HT-29 (cell line): ENCODE measurements at places on chromosomes 5 and 9.
A peak's percentile ranks its signal among the peaks of the same experiment; 100 is the strongest.

GRCh38 chr5:78236046-78236445 is 58.5 kb downstream of the AP3B1 start:
- DNase-seq, result no peak

DNA sequence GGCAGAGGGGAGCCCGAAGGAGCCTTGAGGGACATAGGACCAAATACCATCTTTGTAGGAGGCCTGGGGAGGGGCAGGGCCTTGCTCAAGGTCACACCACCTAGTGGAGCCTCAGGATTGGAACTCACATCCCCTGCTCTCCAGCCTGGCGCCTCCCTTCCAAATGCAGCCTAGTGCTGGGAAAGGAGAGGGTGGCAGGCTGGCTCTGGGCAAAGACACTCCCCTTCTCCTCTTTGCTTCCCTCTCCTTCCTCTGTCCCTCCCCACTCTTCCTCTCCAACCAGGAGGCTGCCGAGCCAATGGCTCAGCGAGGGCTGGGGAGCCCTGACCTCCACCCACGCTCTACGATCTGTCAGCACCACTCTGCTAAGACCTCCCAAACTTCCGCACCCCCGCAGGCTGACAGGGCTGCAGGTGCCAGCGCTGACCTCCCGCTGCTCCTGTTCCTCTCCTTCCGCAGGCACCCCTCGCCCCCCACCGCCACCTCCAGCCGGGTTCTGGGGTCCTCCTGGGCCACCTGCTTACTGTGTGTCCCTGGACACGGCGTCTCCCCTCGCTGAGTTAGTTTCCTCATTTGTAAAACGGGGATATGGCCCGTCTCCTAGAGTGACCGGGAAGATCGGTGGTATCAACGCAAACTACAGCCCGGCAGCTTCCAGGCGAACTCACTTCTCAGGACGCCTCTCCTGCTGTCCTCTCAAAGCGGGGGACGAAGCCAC is 52.9 kb downstream of the C9orf50 start:
- peak; percentile 69 for DNase-seq

GRCh38 chr9:130989891-130990290 is 19.1 kb upstream of the LAMC3 start:
- DNase-seq, result no peak

- no peak for DNase-seq
Measured at GRCh38 chr9:87206064-87206661, 258.9 kb upstream of the GAS1 start.

DNA sequence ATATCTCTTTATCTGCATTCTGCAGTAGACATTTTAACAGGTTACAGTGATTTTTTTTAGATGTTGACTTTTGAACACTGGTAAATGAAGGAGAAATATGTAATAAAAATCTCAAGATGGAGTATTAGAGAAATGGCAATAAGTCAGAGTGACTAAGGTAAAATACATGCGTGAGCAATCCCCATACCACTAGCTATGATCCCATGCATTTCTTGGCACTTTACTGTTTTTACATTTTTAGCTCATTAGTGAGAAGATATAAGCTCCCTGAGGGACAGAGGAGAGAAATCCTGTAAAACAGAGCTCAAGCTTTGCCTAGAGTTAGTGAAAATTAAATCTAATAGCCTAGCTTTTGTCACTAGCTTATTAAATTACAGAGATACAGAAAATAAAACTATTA is 181.9 kb upstream of the TRPM3 start:
- DNase-seq, result no peak

DNA sequence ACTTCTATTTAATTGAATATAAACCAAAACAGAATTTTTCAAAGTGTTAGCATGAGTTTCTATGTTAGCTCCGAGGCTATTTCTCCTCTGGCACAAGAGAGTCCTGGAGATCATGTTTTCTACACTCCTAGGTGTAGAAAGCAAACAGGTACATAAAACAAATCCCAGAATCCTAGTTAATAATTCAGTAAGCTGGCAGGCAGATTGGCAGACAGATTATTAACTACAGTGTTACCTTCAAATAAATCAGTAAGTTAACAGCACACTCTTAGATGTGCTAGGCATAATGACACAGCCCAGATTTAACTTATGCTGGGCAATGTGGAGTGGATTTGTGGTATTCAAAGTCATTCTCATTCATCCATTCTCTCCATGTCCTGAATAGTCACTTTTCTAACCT is 282.8 kb upstream of the RPS23 start:
- DNase-seq, result peak; percentile 7

DNA sequence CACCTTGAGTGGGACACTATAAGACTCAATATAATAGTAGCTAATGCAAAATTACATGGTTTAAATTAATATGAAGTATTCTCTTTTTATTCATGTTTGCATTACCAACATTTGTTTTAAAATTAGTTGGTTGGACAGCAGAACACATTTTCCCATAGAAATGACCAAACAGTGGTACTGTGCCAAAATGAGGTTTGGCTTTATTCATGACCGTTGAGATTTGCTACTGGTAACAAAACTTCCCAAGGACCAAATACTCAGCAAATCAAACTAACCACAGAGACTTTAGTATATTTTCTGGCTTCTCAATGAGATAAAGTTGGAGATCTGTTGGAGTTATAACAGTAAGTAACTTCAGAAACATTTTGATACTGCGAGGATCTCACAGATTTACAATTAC is 637.8 kb upstream of the MEF2C start:
- no peak for DNase-seq

GRCh38 chr9:69078581-69078980 is 43.0 kb downstream of the FXN start:
- DNase-seq, result no peak

- DNase-seq, result peak; percentile 19
Measured at GRCh38 chr5:66796305-66797292, 200.4 kb downstream of the MAST4 start.

GRCh38 chr9:133199648-133200321 is 9.3 kb downstream of the OBP2B start:
- DNase-seq, result no peak

DNA sequence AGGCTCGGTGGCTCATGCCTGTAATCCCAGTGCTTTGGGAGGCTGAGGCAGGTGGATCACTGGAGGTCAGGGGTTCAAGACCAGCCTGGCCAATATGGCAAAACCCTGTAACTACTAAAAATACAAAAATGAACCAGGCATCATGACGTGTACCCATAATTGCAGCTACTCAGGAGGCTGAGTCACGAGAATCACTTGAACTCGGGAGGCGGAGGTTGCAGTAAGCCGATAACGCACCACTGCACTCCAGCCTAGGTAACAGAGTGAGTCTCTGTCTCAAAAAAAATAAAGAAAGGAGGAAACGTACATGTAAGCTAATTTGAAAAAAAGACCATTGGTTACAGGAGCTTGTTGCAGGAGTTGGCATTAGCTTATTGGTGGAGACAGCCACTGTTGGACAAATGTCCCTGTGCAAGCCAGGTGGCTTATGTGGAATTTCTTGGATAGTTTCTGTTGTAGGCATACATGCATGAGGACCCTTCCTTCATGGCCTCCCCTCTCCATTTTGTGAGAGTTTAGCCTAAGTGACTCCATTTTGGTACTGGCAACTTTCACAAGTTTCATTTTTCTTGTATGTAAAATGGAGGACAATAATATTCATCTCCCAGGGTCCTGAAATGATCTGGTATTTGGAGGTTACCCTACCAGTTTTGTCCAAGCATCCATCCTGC is 16.8 kb upstream of the RAB14 start:
- no peak for DNase-seq

- no peak for DNase-seq
Measured at GRCh38 chr9:83283528-83283927, 220.6 kb upstream of the RASEF start.

DNA sequence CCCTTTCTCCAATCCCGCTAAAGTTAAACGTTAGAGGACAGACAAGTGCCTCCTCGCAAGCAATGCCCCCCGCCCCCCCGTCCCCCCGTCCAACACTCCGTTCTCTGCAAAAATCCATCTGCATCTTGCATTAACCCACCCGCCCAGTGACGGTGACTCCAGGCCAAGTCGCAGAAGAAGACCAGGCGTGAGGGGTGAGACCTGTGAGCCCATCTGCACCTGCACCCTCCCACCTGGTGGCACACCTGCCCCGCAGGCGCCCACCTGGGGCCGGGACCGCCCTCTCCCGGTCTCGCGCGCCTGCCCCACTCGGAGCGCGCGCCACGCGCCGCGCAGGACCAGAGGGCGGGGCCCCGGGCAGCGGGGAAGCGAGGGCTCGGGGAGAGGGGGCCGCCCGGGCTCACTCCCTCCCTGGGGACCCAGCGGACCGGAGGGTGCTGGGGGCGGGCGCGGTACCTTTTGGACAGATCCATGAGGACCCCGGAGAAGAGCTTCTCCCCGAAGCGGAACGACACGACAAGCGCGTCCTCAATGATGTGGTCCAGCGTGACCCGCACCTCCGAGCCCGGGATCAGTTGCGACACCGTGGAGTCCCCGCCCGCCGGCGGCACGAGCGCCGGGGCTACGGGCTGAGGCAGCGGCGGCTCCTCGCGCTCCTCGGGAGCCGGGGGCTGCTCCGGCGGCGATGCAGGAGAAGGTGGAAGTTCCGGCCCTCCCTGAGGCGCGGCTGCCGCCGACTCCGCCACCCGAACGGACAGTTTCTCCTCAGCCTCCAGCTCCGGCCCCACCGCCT is 705 bp downstream of the PWWP2A start:
- peak; percentile 38 for DNase-seq

GRCh38 chr5:6592601-6593000 is 40.2 kb downstream of the NSUN2 start:
- no peak for DNase-seq

DNA sequence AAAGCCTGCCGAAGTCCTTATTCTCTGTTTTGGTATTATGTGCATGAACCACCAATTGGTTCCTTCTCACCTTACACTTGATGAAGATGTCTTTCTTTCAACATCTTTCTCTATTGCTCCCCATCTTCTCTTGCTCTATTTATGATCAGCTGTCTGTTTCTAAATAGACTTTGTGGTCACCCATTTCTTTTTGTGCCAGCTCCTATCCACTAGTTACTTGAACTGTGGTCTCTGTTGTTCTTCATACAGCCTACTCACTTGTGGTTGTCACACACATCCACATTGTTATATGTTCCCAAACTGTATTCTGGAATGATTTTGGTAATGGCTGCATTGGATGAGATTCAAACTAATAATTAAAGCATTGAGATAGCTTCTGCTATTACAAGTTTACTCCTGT is 11.4 kb downstream of the VCAN start:
- DNase-seq, result no peak

- DNase-seq, result no peak
Measured at GRCh38 chr5:1508659-1509290, 15.0 kb downstream of the LPCAT1 start.

GRCh38 chr5:30752015-30752414 is 441.5 kb upstream of the CDH6 start:
- no peak for DNase-seq

GRCh38 chr5:9888501-9888901 is 258.4 kb upstream of the TAS2R1 start:
- no peak for DNase-seq

DNA sequence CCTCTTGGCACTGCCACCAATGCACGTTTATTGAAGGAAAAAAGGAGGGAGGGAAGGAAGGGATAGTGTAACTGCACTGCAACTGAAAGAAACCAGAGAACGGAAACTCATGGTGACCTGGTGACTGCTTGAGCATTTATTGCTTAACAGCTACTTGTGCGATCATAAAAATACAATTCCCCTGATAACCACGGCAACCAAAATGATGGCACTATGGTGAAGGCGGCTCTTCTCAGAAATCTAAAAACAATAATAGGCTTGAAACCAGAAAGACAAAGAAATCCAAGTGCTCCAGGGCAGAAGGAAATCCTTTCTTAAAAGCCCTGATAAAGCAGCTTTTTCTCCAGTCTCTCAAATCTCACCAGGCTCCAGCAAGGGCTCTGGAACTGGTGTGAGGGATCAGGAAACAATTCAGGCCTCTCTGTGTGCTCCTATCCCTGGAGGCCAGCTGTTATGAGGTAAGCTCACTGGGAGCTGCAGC is 1.9 kb downstream of the FBXO10 start:
- DNase-seq, result no peak

- no peak for DNase-seq
Measured at GRCh38 chr5:137672881-137673280, 63.0 kb downstream of the KLHL3 start.

GRCh38 chr5:172453986-172454357 is 353 bp downstream of the SH3PXD2B start:
- no peak for DNase-seq

- no peak for DNase-seq
Measured at GRCh38 chr9:93346231-93347112, 105.0 kb upstream of the FAM120A start.

DNA sequence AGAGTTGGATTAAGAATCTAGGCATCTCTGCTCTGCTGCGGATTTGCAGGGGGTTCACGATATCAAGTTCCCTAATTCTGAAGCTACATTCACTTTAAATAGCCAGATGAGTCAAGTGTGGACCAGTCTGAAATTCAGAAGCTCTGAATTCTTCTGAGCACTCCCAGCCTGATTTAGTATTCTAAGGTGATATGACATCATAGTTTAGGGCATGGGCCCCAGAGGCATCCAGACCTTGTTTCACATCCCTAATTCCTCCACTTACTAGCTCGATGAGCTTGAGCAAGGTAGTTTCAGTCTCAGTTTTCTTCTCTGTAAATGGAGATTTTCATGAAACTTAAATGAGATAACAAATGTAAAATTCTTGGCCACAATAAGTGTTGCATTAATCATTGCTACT is 65.2 kb downstream of the TMEM167A start:
- DNase-seq, result no peak

- DNase-seq, result peak; percentile 49
Measured at GRCh38 chr5:157915638-157916037, 56.7 kb upstream of the CLINT1 start.

DNA sequence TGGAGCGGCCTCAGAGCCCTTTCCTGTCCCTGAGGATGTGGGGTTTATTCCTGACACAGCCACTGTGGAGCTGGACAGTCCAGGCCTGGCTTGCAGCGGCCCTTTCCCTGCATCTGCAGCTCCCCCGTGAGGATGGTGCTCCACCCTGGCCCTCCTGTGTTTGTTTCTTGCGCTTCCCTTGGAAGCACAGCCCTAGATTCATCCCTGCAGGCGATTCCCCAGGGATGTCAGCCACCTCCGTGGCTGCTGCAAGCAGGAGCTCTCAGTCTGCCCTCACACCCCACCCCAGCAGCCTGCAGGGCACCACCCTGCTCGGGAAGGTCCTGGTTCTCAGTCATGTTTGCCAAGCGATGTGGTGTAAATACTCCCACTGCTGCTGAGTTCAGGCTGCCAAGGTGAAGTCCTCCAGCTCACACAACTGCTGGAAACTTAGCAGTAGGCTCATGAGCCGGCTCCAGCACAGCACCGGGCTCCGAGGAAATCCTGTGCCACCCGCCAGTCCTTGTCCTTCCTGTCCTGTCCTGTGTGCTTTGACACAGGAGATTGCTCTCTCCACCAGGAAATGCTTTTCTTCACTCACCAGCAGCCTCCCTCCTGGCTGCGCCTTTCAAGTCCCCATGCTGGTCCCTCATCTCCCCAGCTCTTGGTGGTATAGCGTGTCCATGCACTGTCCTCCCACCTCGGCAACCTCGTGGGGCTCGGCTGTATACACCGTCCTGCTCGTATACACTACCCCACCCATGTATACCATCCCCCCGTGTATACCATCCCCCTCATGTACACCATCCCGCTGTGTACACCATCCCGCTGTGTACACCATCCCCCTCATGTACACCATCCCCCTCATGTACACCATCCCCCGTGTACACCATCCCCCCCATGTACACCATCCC is 16.2 kb downstream of the ROPN1L start:
- DNase-seq, result peak; percentile 47
